ENCODE measurements at places on chromosomes 3 and 15.

DNA sequence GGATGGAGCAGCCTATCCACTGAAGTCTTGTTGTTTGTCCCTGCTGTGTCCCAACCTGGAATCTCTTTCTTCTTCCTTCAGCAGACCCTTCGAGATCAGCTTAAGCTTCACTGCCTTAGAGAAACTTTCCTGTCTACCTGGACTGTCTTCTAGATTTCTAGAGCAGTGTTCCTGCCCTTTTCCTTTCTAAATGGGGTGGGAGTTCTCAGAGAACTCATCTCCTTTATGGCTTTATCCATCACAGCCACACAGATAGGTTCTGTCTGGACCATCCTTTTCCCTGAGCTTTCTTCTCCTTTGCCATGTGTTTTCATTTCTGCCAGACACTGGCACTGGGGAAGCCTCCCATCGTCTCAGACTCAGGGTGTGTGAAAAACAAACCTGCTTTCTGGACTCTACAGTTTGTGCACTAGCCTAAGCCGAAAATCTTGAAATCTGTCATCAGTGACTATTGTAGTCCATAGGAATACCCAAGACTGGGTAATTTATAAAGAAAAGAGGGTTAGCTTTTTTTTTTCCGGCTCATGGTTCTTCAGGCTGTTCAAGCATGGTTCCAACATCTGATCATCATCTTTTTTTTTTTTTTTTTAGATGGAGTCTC lies 177.5 kb downstream of the PGPEP1L start:
- DNase-seq: no peak

DNA sequence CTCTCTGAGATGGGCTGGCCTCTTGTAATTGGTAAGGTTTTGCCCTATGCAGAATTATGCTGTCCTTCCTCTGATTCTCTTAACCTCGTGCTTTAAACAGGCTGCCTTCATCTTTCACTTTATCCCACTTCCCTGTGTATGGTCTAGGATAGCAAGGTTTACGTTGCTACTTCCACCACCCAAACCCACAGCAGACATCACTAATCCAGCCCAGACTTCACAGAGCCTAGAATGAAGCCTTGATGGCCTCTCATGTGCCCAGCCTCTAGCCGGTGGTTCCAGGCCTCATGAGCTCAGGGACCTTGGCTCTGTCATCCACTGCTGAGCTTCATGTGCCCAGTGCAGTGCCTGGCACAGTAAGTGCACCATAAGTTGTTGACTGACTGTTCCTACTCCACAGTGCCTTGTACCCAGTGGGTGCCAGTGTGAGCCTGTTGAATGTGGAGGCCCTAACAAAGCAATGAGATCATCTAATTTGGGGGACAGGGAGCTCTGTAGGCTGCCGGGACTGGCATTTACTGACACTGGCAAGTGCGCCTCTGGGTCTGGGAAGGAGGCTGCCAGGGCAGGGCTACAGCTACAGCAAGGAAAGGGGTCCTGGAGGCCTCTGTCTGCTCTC lies 12.5 kb downstream of the SLC6A6 start:
- no peak for DNase-seq

DNA sequence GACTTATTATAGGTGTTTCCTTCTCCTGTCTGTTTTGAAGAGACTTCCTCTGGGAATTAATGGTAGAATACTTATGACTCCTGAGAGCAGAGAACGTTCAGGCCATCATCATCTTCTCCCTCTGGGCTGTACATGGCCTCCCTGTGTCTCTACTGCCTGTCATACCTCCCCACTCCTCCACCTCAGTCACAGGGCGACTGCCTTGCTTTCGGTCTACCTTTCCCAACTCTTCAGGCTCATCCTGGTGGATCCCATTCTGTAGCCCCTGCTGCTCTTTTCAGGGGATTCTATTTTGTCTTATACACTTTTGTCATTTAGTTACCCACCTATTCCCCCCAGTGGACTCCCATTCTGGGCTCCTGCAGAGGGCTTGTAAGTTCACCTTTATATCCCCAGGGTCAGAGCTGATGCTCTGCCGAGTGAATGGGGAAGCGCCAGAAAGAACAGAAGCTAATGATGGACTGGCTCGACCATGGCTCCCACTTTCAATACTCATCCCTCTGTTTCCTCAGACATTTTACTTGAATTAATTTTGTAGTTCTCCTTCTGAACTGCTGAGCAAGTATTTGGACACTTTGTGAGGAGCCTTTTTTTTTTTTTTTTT lies 28.6 kb downstream of the FNDC3B start:
- no peak for DNase-seq

DNA sequence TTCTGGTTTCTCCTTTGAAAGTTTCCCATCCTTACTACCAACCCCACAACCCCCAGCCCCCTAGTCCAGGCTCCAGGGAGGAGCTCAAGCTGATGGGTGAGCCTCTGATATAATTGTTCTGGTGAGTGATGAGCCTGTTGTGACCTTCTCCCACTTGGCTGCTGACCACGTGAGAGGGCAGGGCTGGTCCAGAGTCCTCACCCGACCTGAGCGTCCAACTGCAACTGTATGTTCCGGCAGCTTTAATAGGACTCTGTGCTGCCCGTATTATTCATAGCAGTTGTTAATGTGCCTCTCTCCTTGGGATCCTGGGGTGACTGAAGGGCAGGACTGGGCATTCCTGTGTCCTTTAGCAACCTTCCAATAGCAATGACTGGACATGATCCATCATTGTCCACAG lies 56.2 kb downstream of the B3GNT5 start:
- DNase-seq: no peak

DNA sequence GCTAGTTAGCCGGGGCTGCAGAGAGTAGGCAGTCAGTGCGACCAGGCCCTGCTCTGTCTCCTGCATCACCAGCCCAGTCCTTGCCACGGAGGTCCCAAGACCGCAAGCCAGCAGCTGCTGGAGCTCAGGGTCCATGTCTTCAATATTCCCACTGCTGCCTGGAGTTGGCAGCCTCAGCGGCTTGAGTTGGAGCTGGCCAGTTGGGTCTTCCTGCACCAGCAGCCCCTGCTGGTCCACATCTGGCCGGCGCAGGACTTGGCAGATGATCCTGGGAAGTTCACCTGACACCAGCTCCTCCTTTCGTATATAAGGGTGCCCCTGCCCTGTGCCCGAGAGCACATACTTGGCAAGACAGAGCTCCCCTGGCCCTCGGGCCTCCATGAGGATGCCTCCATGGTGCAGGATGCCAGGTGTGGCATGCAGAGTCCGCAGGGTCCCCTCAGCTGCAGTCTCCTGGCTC lies 5.7 kb downstream of the XIRP1 start:
- no peak for DNase-seq

GRCh38 chr15:70260580-70260979 lies 162.9 kb upstream of the TLE3 start:
- no peak for DNase-seq

- DNase-seq: no peak
Observed at GRCh38 chr3:100629421-100630127, 20.2 kb downstream of the ADGRG7 start.
